ENCODE measurements at places on chromosomes 1 and 21.

DNA sequence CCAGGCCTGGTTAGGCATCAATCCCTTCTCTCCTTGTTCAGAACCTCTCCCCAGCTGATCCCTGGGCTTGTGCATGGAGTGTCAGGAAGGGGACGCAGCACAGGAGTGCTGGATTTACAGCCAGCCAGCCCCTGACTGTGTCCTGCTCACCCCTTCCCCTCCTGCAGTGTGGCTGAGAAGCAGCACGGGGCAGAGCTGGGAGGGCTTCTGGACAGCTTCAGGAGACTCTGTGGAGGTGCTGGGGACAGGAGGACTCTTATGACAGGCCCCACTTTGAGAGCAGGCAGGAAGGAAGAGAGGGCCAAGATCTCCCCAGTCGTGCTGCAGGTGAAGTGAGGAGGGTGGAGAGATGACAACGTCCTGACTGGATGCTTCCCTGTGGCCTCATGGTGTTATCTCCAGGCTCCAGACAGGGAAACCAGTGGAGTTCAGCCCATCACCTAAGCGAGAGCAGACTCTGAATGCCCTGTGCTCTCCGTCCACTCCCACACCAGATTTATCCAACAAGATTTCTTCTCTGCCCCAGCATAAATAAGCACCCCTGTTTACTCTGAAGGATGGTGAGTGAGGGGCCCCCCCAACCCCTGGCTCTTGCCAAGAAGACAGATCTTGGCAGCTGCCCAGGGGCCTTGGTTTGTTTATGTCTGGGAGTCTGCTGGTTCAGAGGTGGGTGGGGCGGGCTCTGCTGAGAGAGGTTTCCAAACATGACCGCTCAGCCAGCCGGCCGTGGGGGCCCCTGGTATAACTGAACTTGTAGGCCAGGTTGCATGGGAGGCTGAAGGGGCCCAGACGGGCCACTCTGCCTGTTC is 21.3 kb downstream of the TMCC2 start:
- DNase-seq: peak; percentile 49

- peak; percentile 22 for DNase-seq
Measured at GRCh38 chr1:224205438-224205840, 22.4 kb downstream of the DEGS1 start.

DNA sequence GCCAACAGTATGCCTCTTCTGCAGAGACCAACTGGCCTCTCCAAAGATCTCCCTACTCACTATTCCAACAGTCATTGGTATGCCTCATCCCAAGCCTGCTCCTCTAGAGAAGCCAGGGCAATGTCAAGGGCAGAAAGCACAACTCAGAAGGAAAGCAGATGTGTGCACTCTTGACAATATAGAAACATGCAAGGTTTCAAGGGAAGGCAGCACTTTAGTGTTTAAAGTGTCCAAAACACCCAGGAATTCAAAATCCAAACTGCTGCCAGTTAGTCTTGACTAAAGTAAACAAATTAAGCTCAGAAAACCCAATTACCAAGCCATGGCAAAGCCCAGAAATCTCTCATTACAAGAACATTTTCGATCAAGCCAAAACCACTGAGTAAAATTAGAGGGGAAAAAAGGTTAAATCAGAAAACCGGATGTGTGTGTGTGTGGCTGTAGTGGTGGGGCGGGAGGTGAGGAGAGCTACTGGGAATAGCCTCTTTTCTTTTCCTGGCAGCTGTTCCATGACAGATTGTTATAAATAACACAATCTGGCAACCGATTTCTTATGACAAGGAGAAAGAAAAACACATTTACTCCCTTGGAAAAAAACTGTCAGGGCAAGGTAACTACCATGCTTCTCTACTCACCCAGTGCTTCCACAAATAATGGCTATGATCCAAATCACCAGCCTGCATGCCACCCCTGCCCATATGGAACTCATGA is 39.2 kb downstream of the EIF2B3 start:
- DNase-seq: peak; percentile 37

DNA sequence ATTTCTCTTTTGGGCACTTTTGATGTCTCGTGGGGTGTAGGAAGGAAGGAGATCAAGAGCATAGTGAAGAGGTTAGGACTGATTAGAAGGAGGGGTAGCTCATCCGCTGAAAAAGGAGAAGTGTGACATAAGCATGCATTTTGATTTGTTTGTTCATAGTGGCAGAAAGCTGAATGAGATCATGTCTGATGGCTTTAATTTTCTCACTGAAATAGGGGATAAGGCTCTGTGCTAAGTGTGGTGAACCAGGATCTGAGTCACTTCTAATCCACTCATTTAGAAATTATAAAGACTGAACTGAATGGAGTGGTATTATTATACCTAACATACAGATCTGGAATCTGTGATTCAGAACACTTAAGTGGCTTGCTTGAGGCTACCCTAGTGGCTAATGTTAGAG is 344.5 kb downstream of the PDE4B start:
- DNase-seq: no peak

GRCh38 chr1:26666855-26667254 is 29.0 kb upstream of the ARID1A start:
- no peak for DNase-seq

- no peak for DNase-seq
Measured at GRCh38 chr1:158803678-158804077, 22.7 kb upstream of the OR6N2 start.

DNA sequence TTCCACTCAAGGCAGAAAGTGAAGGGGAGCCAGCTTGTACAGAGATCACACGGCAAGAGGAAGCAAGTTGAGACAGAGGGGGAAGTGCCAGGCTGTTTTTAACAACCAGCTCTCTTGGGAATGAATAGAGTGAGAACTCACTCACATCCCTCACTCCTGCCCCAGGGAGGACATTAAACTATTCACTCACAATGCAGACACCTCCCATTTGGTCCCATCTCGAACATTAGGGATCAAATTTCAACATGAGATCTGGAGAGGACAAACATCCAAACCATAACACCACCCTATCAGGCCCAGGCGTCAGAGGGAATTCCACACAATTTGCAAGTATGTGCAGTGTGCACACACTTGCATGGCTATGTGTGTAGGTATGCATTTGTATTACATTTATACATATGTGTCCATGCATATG is 62.7 kb downstream of the DMAP1 start:
- no peak for DNase-seq

- DNase-seq: peak; percentile 7
Measured at GRCh38 chr1:206518743-206519142, 11.4 kb downstream of the RASSF5 start.

DNA sequence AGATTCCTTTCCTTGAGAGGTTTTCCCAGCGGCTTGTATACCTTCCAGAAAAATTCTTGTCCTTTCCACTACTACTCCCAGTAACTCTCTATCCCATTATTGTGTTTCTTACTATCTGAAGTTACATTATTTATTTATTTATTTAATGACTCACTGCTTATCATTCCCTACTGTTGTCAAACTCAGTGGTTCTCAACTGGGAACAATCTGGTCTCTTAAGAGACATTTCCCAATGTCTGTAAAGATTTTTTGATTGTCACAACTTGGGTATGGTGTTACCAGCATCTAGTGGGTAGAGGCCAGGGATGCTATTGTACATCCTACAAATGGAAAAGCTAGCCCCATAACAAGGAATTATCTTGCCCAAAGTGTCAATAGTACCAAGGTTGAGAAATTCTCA is 771.5 kb upstream of the ADGRL2 start:
- no peak for DNase-seq

DNA sequence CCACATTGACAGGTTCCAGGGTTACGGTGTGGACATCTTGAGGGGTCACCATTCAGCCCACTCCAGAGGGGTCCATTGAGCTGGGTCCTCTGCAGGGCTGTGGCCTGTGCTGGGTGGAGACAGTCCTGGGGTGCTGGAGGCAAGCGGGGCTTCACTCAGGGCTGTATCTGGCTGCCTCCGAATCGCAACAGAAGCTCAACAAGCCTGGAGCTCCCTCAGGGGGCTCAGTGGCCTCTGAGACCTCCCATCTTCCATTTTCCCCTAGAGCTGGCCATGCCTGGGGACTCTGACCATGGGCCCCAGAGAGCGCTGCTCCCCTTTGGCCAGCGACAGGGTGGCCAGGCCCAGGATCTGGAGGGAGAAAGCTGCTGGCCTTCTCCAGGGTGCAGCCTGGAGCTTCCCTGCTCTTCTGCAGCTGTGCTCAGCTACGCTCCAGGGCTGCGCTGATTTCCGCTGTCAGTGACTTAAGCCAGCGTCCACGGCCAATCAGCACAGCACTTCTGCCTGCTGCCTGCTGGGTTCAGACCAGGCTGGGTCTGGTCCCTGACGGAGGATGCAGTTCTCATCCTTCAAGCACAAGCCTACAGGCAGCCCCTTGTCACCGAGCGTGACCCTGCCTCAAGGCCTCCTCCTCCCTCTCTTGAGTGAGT is 45.0 kb upstream of the ADARB1 start:
- DNase-seq: peak; percentile 65

- DNase-seq: peak; percentile 48
Measured at GRCh38 chr1:184684285-184685074, 70.2 kb downstream of the EDEM3 start.

DNA sequence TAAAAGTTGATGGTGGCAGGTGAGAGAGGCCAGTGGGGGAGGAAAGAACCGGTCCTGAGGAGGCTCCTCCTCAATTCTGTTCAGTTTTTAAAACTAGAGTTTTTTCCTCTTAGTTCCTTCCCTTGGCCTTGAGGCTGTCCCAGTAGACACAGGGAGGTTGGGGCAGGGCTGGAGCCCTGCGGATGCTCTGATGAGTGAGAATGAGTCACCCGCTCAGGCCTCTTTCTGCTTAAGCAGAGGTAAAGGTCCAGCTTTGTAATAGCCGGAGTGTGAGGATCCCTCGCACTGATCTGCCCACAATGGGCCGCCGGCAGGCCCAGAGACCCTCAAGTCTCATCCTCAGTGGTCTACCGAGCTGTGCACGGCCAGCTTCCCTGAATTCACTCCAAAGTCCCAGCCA is 49.6 kb upstream of the IRF2BP2 start:
- no peak for DNase-seq

DNA sequence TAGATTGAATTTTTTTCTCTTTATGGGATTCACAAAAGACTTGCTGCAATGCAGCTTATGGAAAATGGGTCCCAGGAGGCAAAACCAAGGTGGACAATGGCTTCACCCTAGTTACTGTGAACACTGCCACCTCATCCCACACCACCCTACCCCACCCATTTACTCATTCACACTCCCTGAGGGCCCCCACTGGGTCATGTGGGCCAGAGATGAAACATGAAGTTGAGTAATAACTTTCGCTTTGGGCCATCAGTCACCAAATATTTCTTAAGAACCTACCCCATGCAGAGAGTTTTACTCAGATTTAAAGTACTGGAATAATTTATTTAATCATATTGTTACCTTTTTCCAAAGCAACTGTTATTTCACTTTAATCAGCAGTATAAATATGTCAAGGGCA is 191.8 kb downstream of the TPR start:
- DNase-seq: peak; percentile 27

GRCh38 chr21:35796844-35797243 is 263.5 kb downstream of the SETD4 start:
- DNase-seq: no peak

- no peak for DNase-seq
Measured at GRCh38 chr1:113946678-113947387, 17.7 kb downstream of the HIPK1 start.

DNA sequence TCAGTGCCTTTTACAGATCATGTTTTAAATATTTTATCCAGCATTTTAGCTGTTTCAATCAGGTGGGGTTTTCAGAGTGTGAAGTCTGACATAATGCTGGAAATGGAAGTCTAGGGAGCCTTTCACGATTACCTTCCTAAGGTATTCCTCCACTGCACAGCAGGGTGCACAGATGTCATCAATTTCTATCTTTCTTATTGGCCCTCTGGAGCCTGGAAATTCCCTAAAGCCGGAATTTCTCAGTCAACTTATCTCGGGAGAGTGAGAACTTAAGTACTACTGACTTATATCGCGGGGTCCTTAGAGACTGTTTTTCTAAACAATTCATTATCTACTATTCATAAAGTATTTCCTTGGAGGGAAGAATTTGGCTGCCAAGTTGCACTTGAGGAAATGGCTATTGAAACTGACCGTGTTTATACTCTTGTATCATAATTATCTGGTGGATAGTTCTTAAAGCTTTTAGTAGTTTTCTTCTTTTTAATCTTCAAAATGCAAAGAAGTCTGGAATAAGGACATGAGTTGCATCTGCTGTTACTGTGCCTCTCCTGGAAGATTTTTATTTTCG is 311.8 kb upstream of the B3GALT2 start:
- no peak for DNase-seq

GRCh38 chr21:41678016-41678923 is 88.6 kb downstream of the RIPK4 start:
- no peak for DNase-seq

- no peak for DNase-seq
Measured at GRCh38 chr1:182567629-182568028, 21.4 kb downstream of the RNASEL start.

DNA sequence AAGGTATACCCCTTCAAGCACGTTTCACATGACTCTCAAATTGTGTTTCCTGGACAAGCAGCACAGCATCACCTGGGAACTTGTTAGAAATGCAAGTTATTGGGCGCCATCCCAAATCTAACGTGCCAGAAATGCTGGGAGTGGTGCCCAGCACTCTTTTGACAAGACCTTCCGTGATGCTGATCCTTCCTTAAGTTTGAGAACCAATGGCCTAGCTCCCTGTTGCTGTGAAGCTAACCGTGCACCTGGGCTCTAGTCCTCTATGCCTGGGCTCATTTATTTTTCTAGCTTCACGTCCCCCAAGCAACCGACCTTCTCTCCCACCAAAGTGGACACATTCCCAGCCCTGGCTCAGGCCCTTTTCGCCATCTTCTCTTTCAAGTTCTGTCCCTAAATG is 4.3 kb downstream of the BEST4 start:
- no peak for DNase-seq

GRCh38 chr1:180528868-180529470 is 26.6 kb upstream of the ACBD6 start:
- no peak for DNase-seq

DNA sequence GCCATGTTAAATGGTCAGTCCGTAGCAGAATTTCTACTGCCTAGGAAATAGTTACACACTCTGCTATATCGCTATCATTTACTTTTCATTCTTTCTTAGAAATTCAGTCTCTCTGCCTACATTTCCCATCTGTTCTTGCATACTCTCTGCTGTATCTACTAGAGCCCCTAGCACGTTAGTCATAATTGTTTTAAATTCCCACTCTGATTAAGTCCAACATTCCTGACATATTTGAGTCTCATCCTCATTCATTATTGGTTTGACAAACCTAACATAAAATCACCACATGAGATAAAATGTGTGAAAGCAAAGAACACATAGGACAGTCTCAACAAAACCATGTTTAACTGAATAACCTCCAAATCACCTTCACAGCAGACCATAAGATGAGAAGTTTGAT is 513.6 kb downstream of the PLPP3 start:
- DNase-seq: no peak

GRCh38 chr1:24292887-24293286 is 26.3 kb upstream of the GRHL3 start:
- no peak for DNase-seq

DNA sequence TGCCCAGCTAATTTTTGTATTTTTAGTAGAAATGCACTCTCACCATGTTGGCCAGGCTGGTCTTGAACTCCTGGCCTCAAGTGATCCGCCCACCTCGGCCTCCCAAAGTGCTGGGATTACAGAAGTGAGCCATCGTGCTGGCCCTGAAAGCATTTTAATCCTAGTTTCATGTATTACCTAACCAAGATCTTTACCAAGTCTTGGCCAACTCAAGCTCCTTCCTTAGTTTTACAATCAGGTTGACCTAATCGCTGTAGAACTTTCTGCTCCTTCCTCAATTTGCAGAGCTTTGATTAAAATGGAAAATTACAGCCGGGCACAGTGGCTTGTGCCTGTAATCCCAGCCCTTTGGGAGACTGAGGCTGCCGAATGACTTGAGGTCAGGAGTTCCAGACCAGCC is 3.2 kb upstream of the TMEM63A start:
- no peak for DNase-seq

Measured in heart left ventricle (tissue), 16 donors.